Smooth muscle cell of the pulmonary artery (primary cell): ENCODE measurements at places on chromosomes 13 and 19. TPM values are rescaled to one million over a fixed set of nuclear protein-coding genes. Genes with fewer than 3 reads are reported as not detected.

Gene KLK15
- not detected in 2 replicates for total RNA-seq

Gene LINGO3
- not detected in 2 replicates for total RNA-seq

Gene SPPL2B
- total RNA-seq = 45.7 and 64.5 TPM in 2 replicates

Gene FREM2
- total RNA-seq = under 0.01 TPM in 1 of 2 replicates, not detected in the other
